ENCODE measurements at places on chromosomes 5 and 9.

- no peak for DNase-seq
These were observed 432 bp downstream of the HSPA9 start for GRCh38 chr5:138574744-138575193.

DNA sequence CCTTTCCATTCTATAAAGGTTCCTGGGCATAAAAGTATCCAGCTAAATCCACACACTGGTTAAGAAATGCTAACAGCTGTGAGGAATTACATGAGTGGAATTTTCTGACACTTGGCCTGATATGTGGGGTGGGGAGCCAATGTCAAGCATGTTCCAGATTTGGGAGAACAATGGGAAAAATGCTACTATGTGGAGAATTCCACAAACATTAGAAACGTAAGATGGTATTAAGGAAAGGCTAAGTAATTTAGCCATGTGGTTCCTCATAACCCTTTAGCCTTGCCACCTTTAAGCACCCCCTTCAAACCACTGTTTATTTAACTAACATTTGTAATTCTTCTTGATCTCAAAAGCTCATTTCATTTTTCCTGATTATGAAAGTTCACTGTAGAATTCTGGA lies 149.2 kb downstream of the GNA14 start:
- no peak for DNase-seq

- DNase-seq = no peak
These were observed 50.5 kb downstream of the SH3PXD2B start for GRCh38 chr5:172403817-172404216.

GRCh38 chr9:86135371-86135770 lies 36.0 kb upstream of the GOLM1 start:
- no peak for DNase-seq

DNA sequence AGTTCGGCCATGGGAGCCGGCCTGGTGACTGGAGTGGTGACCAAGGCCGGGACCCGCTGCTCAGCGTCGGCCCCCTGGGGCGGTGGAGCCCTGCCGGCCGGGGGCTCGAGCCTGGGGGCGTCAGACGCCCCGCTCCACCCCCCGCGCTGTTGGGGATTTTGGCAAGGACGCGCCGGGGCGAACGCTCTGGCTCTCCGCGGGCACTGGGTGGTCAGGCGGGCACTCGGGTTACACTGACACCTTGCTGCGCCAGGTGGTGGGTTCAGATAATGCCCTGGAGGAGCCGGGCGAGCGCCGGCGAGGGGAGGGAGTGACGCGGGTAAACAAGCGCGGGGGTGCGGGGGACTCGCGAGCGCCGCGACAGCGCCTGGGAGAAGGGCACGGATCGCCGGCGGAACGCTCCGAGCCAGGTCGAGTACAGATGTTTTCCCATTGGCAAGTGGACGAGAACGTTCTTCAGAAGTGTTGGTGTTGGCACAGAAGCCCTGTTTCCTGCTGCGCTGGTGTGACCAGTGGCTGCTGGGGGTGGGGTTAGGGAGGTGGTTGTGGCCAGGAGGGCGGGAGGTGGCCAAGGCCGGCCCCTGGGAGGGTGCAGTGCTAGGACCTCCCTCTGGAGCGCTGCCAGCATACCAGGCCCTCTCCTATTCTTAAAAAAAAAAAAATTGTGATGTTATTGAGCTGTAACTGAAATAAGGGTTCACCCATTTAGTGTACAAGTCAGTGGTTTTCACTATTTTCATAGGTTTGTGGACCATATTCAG lies 773 bp downstream of the SQSTM1 start:
- peak; percentile 89 for DNase-seq

- DNase-seq = no peak
These were observed 272.0 kb downstream of the DENND1A start for GRCh38 chr9:123657941-123658340.

DNA sequence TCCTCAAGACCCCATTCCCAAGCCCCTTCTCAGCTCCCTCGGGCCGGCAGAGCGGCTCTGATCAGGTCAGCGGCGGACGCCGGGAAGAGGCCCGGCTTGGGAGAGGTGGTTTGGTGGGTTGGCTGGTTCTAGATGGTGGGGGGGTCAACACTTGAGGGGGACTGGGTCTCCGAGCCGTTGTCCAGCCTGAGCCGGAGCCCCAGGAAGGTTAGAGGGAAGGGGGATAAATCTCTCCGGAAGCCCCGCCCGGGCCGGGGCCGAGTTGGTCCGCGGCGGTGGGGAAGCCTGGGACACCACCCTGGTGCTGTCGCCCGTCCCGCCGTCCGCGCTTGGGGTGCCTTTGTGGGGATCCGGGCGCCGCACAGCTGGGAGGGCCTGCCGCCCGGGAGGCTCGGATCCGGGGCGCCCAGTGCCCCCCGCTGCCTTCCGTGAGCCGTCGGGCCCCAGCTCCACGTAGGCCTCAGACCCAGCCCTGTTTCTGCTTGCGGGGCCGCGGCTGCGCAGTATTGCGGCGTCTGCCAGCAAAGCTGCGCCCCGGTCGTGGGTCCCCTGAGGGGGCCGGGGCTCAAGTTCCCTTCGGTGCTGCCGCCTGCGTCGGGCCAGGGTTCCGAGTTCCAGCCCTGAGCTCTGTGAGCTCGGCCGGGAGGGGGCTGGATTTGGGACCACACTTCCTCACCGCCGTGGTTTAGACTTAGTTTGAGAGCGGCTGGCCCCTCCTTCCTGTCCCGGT lies 542 bp upstream of the TRIM52 start:
- DNase-seq = peak; percentile 31

GRCh38 chr5:62623271-62623670 lies 44.7 kb downstream of the LRRC70 start:
- DNase-seq = no peak

- DNase-seq = no peak
These were observed 472.9 kb upstream of the ACTBL2 start for GRCh38 chr5:57955511-57955910.

- DNase-seq = no peak
These were observed 31.6 kb downstream of the FNIP1 start for GRCh38 chr5:131765261-131765660.

DNA sequence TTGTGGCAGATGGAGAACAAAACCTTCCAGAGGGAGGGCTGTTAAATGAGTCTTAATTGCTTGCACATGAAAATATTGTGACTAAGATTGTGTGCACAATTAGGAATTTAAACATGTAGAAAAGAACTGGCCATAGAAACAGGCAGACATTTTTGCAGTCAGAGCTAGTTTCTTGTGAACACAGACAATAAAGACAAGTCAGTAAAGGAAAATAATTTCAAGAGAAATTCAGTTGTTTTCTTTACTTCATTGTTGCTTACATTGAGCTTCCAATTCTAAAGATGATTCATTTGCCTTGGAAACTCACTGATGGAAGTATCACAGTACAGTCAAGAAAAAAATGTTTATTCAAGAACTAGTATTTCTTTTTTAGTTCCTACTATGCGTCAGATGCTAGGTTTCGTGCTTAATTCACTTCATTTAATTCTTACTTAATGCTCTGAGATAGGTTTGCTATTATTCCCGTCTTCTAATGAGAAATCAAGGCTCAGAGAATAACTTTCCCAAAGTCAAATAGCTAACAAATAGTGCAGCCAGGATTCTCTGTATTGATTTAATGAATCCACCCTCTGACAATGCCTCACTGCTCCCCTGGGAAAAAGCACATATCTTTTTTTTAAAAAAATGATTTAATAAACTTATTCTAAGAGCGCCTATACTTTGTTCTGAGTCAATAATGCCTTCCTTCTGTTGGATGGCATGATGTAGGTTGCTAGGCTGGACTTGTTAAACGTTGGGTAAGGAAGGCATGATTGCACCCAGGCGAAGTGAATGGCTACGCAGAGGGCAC lies 581.4 kb downstream of the RAB3C start:
- DNase-seq = no peak

DNA sequence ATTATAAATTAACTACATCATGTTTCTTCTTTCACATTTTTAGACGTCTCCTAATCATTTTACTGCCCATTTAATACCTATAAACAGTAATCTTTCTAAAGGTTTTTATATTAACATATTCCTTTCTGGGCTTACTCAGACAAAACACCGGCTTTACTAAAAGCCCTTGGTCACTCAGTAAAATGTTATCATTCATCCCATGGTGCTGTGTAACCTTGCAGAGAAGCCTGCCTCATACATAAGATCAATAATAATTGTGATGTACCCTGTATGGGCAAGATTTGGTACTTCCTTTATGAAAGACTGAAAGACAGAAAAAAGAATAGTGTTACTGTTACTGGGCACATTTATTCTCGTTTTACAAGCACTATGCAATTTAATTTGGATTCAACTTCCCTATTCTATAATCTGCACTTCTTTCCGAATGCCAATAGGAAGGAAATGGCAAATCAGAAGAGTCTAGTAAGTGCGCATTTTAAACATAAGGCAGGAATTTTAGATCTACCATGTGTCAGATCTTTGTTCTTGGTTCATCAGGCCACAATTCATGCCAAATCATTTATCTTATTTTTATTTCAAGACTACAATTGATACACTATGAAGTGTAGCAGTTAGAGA lies 522.2 kb downstream of the CSNK1G3 start:
- no peak for DNase-seq

DNA sequence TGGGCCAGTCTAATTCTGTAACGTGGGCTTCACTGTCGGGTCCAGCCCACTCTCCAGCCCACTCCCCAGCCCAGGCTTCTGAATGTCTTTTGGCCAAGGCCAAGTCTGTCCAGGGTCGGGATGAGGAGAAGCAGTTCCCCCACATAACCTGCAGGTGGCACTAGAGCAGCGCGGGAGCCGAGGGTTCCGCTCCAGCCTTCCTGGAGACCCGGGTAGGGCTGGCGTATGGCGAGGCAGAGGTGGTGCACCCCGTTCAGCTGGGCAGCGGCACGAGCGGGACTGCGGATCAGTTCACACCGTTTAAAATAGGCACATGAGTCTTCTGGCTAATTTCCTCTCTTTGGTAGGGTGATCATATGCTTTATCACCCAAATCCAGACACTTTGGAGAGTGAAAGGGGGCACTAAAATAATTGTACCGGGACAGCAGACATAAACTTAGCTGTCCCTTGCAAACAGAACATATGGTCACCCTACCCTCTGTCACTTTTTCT lies 185.9 kb downstream of the MSX2 start:
- peak; percentile 21 for DNase-seq

GRCh38 chr5:98780390-98780789 lies 6.9 kb downstream of the RGMB start:
- no peak for DNase-seq

DNA sequence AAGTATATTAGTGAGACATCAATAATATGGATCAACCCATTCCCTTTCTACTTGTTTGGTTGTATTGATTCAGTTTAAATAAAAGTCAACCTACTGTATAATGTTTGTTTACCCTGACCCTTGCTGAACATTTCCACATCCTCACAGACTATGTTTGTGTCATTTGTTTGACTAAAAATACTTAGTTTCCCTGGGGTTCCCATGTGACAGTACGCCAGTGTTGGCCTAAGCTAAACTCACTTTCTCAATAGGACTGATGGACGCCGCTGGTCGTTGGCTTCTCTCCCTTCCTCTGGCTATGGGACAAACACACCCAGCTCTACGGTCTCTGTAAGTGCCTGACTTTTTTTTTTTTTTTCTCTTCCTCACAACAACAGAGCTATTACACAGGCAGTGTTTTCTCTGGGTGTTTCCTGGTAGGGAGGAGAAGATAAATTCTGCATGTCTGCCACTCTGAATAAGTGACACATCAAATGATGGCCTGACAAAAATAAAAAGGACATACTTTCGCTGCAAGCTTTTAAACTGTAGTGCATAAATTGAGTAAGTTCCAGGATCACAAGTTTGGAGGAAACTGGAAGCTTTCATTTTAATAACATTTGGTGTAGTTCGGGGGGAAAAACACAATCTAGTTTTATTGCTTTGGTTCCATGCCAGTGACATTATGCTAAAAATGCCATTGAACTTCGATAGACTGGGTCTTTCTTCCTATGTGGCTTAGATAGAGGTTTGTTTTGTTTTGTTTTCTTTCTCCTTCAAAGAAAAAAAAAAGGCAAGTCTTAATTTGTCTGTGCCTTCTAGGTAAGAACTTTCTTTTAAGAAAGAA lies 101.0 kb downstream of the CD180 start:
- peak; percentile 32 for DNase-seq

- DNase-seq = no peak
These were observed 282.5 kb downstream of the ICE1 start for GRCh38 chr5:5705010-5705409.

DNA sequence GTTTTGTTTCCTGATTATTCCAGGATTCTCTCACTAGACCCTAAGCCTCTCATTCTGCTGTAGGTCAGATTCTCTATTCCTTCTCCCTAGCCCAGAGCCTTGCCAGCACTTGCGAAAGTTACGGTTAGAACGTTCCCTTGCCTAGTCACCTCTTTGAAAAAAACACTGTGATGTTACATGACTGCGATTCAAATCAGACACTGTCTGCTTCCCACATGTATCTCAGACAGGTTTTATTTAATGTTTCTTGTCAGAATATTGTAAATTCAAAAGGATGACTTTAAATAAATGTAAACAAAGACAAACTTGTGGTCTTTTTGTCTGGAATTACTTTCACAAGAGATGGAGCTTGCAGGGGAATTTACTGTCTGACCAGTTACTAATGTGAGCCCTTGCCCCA lies 116.5 kb upstream of the OTULINL start:
- no peak for DNase-seq

DNA sequence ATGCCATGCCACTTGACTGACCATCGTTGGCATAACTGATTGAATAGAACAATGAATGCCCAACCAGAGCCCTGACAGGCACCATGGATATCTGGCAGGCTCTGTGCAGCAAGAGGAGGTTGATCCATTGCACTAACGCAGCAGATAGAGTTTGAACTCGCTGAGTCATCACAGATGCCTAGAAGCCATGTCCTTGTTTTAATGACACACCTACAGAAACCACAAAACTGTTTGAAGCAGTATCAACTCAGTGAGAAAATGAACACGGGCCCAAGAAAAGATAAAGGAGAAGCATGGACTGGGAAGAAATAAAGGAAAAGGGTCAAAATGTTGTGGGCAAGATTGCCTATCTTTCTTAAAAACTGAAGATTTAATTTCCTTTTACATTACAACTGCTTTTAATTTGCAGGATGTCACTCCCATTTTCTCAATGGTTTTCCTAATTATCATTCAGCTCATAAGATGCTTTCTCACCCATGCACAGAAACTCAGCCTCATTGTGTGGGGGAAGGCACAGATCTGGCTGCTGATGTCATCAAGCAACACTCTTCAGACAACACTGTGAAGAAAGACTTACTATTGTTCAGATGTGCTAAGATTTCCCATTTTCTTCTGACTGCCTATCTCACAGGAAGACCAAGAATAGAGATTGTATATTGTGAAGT lies 129.0 kb downstream of the PIK3R1 start:
- no peak for DNase-seq
